ENCODE measurements at places on chromosomes 4 and X.

DNA sequence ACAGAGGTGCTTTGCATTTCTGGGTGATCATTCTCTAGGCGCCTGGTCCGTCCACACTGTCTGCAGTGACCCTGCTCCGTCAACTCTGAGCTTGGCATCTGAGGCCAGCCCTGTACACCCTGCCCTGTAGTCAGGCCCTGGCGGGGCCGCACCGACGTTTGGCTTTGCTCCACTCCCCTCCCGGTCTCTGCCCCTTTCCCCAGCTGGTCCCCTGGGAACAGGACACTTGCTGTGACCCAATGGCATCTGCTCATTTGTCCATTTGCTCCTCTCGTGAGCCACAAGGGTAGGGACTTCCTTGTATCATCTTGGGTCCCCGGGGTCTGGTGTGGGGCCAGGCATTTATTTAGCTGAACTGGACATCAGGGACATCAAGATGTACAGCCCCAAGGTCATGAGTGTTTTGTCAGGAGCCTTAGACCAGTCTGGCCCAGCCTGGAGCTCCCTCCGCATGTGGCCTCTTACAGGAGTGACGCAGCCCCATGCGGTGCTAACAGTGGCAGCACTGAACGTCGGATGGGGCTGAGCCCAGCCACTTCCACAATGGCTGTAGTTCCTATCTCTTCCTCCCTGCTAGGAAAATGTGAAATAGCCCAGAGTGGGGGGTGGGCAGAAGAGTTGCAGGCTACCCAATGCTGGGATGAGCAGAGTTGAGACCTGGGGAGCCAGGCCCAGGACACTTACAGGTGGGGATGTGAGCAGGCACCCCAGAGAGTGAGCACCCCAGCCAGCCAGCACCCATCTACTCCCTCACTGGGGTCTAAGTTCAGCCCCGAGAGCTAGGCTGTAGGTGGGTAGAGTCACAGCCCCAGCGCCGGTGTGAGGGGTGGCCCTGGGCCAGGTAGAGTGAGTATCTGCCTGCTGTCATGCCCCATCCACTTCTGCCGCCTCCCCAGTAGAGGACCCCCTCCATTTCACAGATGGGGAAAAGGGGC, 2.0 kb upstream of the SH3BP2 start:
- DNase-seq: no peak

DNA sequence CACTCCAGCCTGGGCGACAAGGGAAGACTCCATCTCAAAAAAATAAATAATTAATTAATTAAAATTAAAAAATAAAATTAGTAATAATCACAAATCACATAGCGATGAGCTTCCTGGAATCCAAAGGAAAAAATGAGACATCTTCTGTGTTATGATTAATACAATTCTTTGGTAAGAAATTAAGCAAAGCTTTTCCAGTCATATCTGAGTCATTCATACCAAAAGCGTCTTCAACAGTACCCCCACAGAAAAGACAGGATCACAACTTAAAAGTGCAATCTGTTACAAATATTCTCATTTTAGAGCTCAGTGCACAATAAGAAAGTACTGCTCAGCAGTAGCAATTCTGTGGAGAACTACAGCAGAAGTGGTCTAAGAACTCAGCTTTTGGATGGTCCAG, 168.5 kb upstream of the MXRA5 start:
- no peak for DNase-seq

DNA sequence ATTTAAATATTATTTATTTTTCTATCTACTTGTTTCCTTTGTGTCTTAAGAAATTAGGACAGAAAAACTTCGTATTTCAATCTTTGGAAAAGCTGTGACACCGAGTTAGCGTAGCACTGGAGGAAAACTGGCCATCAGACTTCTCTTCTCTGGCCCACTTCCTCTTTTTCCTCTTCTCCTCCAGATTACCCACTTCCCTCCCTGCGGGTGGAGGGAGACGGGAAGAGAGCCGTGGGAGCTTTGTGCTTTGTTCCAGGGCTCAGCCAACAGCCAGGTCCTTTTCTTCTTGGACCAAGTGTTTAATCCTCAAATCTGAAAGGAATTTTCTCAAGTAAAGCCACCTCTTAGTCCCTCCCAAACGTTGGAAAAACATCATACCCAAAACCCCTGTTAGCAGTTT, 29.7 kb downstream of the OFD1 start:
- no peak for DNase-seq

- no peak for DNase-seq
These were observed 61.5 kb upstream of the EXOC1L start for GRCh38 chr4:55758066-55758465.

- DNase-seq: no peak
These were observed 243.2 kb downstream of the CPE start for GRCh38 chr4:165621983-165622382.

GRCh38 chrX:115531818-115532403, 29.1 kb upstream of the PLS3 start:
- DNase-seq: no peak

- DNase-seq: no peak
These were observed 41.5 kb upstream of the FHDC1 start for GRCh38 chr4:152894673-152895072.
